Vein endothelial cell (primary cell): ENCODE measurements at places on chromosomes 16 and 17. TPM values are rescaled to one million over a fixed set of nuclear protein-coding genes. Genes with fewer than 3 reads are reported as not detected.

NPIPA2 gene
- 0.29 TPM in 1 of 2 replicates, not detected in the other for total RNA-seq

TRAPPC1 gene
- 46.1 and 49.6 TPM in 2 replicates for total RNA-seq

KRTAP2-1 gene
- total RNA-seq = not detected in 2 replicates

HBM gene
- total RNA-seq = not detected in 2 replicates

MMP2 gene
- 70.8 and 78.7 TPM in 2 replicates for total RNA-seq

UTS2R gene
- total RNA-seq = not detected in 2 replicates

CTRB2 gene
- not detected in 2 replicates for total RNA-seq

PRRT2 gene
- total RNA-seq = 0.19 and 0.65 TPM in 2 replicates

P2RX1 gene
- total RNA-seq = not detected in 2 replicates

C16orf46 gene
- 0.10 TPM in 1 of 2 replicates, not detected in the other for total RNA-seq

VASN gene
- total RNA-seq = 0.33 and 0.86 TPM in 2 replicates

CMTM2 gene
- total RNA-seq = not detected in 2 replicates

PAGR1 gene
- 22.5 and 23.7 TPM in 2 replicates for total RNA-seq

KRT24 gene
- total RNA-seq = not detected in 2 replicates

B4GALNT2 gene
- total RNA-seq = not detected in 2 replicates

EPX gene
- total RNA-seq = not detected in 2 replicates

WNT9B gene
- total RNA-seq = not detected in 2 replicates
